ENCODE measurements at places on chromosomes 1 and 21. TPM values are rescaled to one million over a fixed set of nuclear protein-coding genes. Genes with fewer than 3 reads are reported as not detected.

The DISP3 gene
- 0.05 TPM for total RNA-seq

The TMEM9 gene
- total RNA-seq: 50.2 TPM

The HMGCL gene
- 35.4 TPM for total RNA-seq

The CD1C gene
- not detected for total RNA-seq

The TRMT13 gene
- total RNA-seq: 7.7 TPM

The KRTAP21-2 gene
- not detected for total RNA-seq

The INKA2 gene
- total RNA-seq: 7.9 TPM

The PGLYRP4 gene
- not detected for total RNA-seq

The CSMD2 gene
- 2.1 TPM for total RNA-seq

The DDR2 gene
- total RNA-seq: 95.1 TPM

The RHCE gene
- 1.1 TPM for total RNA-seq

The F13B gene
- total RNA-seq: not detected

The GNB1 gene
- 100 TPM for total RNA-seq

The TUT4 gene
- 14.5 TPM for total RNA-seq

The RNF223 gene
- total RNA-seq: not detected

The TDRD5 gene
- not detected for total RNA-seq

The OR2L3 gene
- not detected for total RNA-seq

The TNNT2 gene
- 0.78 TPM for total RNA-seq

The PPIAL4G gene
- total RNA-seq: not detected
